ENCODE measurements at places on chromosomes 11 and 22.

GRCh38 chr11:113162592-113162962 is 151.8 kb upstream of the TTC12 start:
- peak; percentile 83 for DNase-seq

GRCh38 chr22:42865536-42865935 is 8.5 kb upstream of the ARFGAP3 start:
- no peak for DNase-seq

DNA sequence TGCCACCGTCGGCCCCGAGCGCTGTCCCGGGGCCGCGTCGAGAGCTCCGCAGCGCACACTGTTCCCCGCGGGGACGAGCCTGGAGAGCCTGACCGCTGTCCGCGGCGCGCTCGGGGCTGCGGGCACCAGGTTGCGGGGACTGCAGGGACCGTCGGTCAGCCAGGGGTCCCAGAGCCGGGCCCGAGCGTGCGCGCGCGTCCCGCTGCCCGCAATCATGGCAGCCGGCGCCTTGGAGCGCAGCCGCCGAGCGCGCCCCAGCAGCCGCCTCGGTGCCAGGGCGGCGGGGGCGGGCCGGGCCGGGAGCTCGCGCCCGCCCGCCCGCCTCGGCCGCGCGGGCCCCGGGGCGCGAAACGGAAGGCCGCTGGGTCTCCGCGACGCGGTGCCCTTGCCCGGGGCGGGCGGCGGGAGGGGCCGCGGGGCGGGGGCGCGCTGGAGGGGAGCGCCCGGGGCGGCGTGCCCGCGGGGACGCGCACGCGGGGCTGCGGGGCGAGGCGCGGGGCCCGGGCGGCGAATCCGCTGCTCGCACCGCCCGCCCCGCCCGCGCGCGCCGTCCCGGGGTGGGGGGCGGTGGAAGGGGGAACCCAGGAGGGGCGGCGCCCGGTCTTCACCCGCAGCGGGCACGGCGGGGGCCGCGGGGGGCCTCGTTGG is 79.4 kb upstream of the PPARA start:
- peak; percentile 90 for DNase-seq

- DNase-seq = no peak
Observed at GRCh38 chr22:43334378-43334777, 8.8 kb downstream of the SCUBE1 start.

DNA sequence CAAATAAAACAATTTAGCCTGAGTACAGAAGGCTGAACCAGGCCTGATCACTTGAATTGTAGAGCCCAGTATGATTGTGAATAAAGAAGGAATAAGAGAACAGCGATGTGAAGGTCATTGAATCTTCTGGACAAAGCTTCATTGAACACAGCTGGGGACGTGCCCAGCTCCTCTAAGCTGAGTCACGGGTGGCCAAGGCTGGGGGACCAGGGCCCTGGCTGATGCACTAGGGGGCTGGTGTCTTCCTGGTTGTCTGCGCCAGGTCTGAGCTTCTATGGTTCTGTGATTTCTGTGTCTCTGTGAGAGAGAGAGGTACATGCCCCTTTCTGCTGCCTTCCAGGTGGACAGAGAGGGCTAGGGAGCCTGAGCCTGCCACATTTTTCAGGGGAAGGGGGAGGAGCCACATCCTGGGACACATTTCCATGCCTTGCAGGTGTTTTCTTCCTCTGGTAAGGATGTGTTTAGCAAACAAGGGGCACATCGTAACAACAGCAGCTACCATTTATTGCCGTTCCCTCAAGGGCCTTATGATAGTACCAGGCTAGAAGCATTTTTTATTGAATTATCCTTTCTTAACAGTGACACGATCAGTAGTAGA is 135.7 kb downstream of the C11orf91 start:
- peak; percentile 76 for DNase-seq

DNA sequence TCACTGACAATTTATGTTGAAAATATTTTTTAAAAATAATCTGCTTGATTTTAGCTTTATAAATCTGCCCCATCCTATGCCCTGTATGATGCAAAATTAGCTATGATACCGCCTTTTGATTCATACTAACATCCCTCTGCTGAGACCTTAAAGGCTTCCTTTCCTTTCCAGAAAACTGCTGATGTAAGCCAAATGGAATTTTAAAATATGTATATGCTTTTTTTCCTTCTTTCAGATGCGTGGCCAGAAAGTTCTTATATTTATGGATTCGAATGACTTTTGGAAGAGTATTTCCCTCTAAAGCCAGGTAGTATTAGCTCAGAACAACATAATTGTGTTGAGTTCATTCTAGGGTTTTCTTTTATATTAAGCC is 34.5 kb downstream of the SFI1 start:
- DNase-seq = no peak

DNA sequence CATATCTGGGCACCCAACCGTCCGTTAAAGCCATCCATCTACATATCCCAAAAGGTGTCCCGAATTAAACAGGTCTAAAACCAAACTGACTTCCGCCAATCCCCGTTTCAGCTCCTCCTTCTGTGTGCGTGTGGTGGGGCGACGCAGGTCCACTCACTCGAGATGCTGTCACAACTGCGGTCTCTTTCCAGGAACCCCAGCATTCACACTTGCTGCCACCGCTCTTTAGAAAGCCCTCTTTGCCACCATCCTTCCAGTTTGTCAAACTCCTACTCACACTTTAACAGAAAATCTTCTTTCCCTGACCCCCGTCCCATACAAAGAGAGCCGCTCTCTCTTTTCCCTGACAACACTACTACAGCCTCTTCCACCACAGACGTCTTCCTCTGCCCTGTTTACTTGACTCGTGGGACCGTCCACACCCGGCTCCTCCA is 467 bp downstream of the ESS2 start:
- no peak for DNase-seq

- DNase-seq = peak; percentile 49
Observed at GRCh38 chr11:114348200-114349191, 51.8 kb downstream of the C11orf71 start.

GRCh38 chr22:49199224-49199623 is 628.4 kb downstream of the BRD1 start:
- DNase-seq = no peak

- no peak for DNase-seq
Observed at GRCh38 chr11:92920331-92920730, 49.1 kb upstream of the MTNR1B start.

DNA sequence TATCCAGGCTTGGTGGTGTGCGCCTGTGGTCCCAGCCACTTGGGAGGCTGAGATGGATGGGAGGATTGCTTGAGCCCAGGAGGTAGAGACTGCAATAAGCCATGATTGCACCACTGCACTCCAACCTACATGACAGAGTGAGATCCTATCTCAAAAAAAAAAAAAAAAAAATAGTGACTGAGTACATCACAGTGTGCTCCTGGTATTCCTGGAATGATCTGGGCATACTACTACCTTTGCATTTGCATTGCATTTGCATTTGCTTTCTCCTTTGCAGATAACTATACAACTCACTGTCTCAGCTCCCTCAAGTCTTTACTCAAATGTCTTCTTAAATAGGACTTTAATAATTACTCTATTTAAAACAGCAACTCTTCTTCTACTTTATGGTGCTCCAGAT is 51.8 kb downstream of the DLG2 start:
- DNase-seq = no peak

DNA sequence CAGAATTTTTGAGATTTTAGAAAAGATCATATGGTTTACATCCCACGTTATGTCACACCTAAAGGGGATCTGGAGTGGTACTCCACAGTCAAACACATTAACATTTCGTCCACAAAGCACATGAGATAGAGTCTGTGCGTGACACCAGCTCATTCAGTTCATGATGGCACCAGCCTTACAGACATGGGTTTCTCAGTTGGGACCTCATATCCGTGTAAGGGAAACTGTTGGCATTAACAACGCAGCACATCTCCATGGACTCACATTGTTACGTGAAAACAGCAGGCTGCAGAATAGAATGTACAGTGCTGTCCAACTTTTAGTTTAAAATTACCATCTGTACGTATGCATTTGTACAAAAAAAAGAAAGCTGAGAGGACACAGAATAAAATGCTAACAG is 14.0 kb downstream of the RIC8A start:
- DNase-seq = no peak

GRCh38 chr11:1163321-1163910 is 5.7 kb downstream of the MUC5AC start:
- no peak for DNase-seq

DNA sequence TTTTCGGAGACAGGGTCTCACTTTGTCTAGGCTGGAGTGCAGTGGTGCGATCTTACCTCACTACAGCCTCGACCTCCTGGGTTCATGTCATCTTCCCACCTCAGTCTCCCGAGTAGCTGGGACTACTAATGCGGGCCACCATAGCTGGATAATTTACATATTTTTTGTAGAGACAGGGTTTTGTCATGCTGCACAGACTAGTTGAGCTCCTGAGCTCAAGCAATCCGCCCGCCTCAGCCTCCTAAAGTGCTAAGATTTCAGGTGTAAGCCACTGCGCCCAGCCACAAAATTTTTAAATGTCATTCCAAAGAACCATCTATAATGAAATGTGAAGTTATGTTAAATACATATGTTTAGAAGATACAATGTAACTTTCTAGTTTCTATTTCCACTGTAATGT is 4747.7 kb upstream of the OR11H1 start:
- DNase-seq = no peak

DNA sequence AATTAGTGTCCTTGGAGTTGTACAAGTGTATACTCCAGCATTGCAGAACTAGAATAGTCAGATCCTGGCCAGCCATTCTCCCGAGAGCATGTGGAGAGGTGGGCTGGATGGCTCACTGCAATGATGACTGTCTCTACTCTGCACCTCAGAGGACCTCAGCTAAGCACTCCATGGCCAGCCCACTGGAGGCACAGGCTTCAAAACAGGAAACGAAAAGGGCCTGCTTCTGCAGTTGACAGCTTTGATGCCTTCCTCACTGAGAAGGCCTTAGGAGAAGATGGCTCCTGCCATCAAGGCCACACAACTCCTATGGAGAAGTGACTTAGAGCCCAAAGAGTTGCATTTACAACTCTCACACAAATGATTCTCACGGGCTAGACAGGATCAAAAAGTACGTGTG is 9.1 kb downstream of the POLD4 start:
- DNase-seq = no peak

DNA sequence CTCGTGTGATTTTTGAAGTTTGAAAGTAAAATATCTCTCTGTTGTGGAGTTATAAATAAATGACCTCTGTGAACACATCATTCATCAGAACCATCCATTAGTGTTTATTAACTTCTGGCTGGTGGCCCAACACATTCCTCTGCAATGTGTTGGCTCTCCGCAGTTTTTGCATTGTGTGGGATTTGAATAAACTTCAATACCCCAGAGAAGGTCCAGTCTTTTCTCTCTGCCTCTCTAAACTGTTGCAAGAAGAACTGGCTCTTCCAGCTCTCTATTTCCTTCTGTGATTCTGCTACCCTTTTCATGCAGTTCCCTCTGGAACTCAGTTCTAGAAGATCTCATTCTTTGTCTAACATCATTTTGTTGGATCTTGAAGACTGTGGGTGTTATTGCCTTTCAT is 125.0 kb upstream of the ARHGAP42 start:
- no peak for DNase-seq

- no peak for DNase-seq
Observed at GRCh38 chr11:64095273-64095817, 59.6 kb downstream of the FLRT1 start.

DNA sequence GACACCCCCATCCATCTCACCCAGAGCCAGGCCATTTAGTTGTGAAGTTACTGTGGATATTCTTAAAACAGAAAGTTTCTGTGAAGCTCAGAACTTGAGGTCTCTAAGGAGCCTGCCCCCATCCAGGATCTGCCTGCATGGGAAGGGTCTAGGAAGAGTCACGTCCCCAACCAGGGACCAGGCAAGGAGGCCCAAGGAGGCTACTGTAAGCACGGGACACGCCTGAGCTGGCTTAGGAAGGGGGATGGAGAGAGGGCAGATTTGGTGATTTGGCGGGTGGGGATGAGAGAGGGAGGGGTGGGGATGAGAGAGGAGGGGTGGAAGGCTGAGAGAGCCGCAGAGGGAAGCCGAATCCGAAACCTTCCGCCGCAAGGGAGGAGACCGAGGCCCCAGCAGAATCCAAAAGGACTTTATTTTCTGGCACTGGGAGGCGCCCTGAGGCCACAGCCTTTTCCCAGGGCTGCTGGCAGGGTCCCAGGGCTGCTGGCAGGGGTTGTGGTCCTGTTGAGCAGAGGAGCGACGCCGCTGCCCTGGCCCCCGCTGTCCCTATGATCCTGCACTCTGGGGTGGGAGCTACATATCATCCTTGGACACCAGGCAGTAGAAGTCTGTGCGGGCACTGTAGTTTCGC is 9.4 kb downstream of the SIGIRR start:
- DNase-seq = no peak

GRCh38 chr11:33930317-33931021 is 38.6 kb upstream of the LMO2 start:
- DNase-seq = peak; percentile 53

GRCh38 chr11:125404811-125405790 is 91.0 kb downstream of the FEZ1 start:
- peak; percentile 45 for DNase-seq

DNA sequence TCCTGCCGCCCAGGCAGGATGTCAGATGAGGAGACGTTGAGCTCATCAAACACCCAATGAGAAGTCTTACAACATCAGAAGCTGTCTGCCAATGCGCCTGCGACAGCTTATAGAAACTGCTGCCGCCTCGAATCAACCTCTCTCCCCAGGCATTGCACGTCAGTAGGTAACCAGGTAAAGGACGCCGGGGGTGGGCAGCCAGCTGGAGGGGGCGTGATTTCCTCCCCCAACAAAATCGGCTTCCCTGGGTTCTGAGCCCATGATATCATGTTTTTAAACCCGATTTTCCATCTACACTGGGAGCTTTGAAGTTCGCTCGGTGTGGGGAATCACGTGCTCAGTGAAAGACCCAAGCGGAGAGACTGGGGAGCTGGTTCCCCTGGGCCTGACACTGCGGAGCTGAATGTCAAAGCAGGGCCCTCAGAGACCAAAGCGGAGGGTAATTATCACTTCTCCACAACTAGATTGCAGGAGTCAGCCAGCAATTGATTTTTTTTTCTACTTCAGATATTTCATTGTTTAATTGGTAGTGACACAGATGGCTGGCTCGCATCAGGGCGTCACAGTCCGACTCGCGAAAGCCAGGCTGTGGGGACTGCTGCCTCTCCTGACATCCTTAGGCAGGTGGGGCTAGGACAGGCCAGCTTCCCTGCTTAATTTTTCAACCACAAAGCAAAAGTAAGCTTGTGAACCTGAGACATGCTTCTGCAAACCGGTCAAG is 15.4 kb downstream of the FAM83F start:
- DNase-seq = peak; percentile 58

- no peak for DNase-seq
Observed at GRCh38 chr11:47924184-47924691, 56.1 kb upstream of the PTPRJ start.
